WTC11 (cell line): ENCODE measurements at places on chromosomes 6 and 20. TPM values are rescaled to one million over a fixed set of nuclear protein-coding genes. Genes with fewer than 3 reads are reported as not detected.

DNA sequence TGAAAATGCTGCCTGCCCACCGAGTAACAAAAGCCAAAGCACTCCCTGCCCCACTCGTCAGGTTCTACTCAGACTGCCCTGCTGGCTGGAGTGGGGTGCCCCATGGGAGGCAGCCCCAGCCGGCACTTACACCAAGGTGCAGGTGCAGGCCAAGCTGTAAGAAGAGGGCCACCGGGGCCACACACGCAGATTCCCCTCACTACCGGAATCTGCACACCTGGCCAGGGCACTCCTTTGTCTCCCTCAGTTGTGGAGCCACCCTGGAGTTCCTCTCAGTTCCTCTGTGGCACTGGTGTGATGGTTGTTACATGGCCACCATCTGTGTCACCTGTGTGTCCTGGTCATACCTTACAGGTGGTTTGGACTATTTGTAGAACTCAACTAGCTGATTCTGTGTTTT lies 112.4 kb downstream of the FOXO3 start:
- H3K27ac ChIP-seq: no peak overlapping the region
- peaks cover 67% of the 10 kb centered on the region for H3K4me1 ChIP-seq
- H3K36me3 ChIP-seq: no peaks in the 10 kb centered on the region
- no peaks in the 10 kb centered on the region for H3K27me3 ChIP-seq
- no peak for DNase-seq
- H3K4me3 ChIP-seq: no peak overlapping the region

- no peaks in the 10 kb centered on the region; the same call in 1 of the 2 replicates for H3K36me3 ChIP-seq
- H3K4me1 ChIP-seq: peaks cover 40% of the 10 kb centered on the region
- 0 out of 2 replicates have a peak overlapping the region, but pooled peaks have one; percentile 2 for H3K27ac ChIP-seq
- peaks cover 5% of the 10 kb centered on the region; the same call in 1 of the 2 replicates for H3K27me3 ChIP-seq
- H3K4me3 ChIP-seq: no peak overlapping the region
Measured at GRCh38 chr6:14142511-14143223, 25.1 kb downstream of the CD83 start.

The LIN28B gene
- 73.4 to 82.0 TPM (median 81.9 TPM) in 3 replicates for total RNA-seq

DNA sequence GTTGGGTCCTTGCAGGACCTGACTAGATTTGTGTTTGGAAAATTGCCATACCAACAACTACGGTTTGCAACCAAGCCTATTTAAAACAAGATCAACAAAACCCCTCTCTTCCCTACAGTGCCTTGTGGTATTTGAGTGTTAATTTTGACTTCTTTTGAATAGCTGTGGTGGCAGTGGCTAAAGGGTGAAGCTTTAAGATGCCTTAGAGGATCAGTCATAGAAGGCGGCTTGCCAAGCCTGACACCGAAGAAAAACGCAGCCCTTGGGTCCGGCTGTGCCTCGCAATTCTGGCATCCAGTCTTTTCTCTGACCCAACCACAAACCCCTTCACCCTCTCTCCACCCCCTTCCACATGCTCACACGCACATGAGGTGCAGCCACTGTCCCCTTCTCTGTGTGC lies 32.6 kb downstream of the BMP6 start:
- no peak for DNase-seq
- no peak overlapping the region for H3K4me3 ChIP-seq
- H3K27me3 ChIP-seq: no peaks in the 10 kb centered on the region

DNA sequence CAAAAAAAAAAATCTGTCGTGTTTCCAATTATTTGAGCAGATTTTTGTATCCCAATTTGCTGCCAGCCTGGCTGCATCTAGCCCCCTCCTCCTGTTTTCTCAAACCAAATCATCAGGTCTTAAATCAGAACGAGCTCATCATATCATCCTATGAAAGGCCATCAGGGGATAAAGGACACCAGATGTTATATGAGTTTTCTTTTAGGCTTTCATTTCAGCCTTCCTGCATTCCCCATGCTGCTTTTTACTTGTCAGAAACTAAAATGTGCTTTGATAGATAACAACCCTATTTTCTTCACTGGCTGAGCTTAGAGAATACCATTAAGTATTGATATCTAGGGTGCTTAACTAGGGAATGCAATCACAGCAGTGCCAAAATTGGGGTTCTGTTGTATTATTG lies 968.4 kb upstream of the SLC35B3 start:
- peaks cover 10% of the 10 kb centered on the region for H3K27me3 ChIP-seq
- no peaks in the 10 kb centered on the region for H3K36me3 ChIP-seq
- peaks cover 10% of the 10 kb centered on the region for H3K4me1 ChIP-seq

DNA sequence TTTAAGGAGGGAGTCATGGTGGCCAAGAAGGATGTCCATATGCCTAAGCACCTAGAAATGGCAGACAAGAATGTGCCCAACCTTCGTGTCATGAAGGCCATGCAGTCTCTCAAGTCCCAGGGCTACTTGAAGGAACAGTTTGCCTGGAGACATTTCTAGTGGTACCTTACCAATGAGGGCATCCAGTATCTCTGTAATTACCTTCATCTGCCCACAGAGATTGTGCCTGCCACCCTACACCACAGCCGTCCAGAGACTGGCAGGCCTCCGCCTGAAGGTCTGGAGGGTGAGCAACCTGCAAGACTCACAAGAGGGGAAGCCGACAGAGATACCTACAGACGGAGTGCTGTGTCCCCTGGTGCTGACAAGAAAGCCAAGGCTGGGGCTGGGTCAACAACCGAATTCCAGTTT lies 115.0 kb downstream of the HFE start:
- peak overlapping the region; percentile 91 for H3K27ac ChIP-seq
- H3K36me3 ChIP-seq: peaks cover 12% of the 10 kb centered on the region
- H3K4me1 ChIP-seq: peaks cover 21% of the 10 kb centered on the region
- H3K4me3 ChIP-seq: peak overlapping the region; percentile 29
- no peaks in the 10 kb centered on the region for H3K27me3 ChIP-seq

GRCh38 chr20:37901240-37901639 lies 1.7 kb upstream of the VSTM2L start:
- H3K4me3 ChIP-seq: no peak overlapping the region
- H3K27ac ChIP-seq: no peak overlapping the region
- no peaks in the 10 kb centered on the region for H3K36me3 ChIP-seq
- H3K27me3 ChIP-seq: peaks cover 25% of the 10 kb centered on the region
- peak; percentile 69 for DNase-seq

The USP49 gene
- total RNA-seq: 16.3 to 18.4 TPM (median 17.3 TPM) in 3 replicates

The TEAD3 gene
- 32.0 to 34.3 TPM (median 33.9 TPM) in 3 replicates for total RNA-seq
